ENCODE measurements at places on chromosomes 3 and 15.

GRCh38 chr3:71052716-71053115 is 530.8 kb downstream of the FOXP1 start:
- DNase-seq: no peak

DNA sequence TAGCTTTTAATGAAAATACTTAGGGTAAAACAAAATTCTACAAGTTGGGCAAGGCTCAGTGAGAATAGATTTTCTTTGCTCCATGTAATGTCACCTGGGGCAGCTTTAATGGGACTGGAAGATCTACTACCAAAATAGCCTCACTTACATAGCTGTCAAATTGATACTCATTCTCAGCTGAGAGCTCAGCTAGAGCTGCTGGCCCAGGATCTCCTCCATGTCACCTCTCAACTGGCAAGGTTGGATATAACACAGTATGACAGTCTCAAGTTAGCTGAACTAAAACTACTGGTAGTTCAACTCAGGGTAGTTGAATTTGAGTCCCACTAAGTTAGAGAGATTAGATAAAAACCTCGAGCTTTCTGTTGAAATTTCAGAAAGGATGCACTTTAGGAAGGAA is 218.5 kb upstream of the PLSCR5 start:
- no peak for DNase-seq

- DNase-seq: peak; percentile 71
These were observed 982 bp downstream of the TAGLN3 start for GRCh38 chr3:111999484-112000324.

DNA sequence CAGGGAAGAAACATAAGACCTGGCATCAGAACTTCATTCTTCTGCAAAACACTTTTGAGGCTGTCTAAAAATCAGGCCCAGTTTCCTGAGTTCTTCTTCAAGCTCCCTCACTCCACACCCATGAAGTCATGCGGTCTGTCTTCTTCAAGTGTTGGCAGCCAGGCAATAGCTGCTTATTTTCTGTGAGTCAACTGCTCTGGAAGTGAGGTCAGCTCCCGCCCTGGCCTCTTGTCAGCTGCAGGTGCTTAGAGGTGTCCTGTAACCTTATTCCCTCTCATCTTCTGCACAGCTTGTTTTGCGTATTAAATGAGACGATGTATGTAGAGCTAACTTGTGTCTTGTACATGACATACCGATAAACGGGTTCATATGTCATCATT is 226.1 kb downstream of the ADAMTS17 start:
- DNase-seq: no peak

GRCh38 chr15:48800811-48801455 is 9.9 kb downstream of the CEP152 start:
- DNase-seq: peak; percentile 6

DNA sequence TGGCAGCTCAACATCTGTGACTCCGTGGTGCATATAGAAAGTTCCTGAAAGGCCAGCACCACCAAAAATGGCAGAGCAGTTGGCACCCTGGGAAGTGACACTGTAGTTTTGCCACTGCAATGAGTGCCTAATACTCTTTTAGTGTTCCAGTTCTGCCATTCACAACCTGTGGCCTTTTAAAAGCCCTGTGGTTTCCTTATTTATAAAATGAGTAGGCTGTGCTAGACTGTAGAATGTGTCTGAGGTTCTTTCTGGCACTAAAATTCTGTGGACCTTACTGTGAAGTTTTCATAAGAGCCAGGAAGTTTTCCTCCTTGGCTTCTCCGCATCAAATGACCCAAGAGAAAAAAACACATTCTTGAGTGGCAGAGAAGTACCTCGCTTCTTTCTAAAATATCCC is 74.1 kb downstream of the MME start:
- DNase-seq: no peak

DNA sequence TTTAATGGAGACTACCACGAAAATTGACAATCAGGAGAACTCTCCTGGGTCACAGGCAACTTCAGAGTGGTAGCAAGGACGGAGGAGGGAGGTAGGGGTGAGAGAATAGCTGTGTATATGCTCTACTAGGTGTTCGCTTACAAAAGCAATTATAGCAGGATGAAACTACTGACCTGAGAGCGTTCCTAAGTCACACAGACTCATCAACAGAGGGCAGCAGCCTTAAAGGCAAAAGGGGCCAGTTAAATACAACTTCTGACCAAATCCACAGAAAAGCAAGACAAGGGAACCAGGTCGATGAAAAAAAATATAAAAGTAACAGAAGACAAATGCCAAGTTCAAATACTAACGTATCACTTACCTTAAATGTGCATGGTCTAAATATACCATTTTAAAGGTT is 894.6 kb downstream of the PLOD2 start:
- DNase-seq: no peak

DNA sequence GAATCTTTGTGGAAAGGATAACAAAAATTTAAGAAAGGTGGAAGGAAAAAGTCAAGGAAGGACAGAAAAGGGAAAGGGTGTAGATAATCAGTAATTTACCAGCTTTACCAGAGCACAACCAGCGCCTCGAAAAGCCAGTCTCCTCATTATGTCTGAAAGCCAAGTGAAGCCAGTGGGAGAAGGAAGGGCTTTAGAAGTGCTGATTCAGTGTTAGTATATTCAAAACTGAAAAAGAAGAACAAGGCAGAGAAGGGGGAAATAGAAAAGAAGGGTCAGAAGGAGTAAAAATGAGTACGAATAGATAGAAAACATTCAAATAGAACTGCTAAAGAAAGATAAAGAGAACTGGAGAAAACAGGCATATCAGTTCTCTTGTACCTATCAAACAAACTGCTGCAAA is 4.1 kb downstream of the PBRM1 start:
- DNase-seq: no peak

DNA sequence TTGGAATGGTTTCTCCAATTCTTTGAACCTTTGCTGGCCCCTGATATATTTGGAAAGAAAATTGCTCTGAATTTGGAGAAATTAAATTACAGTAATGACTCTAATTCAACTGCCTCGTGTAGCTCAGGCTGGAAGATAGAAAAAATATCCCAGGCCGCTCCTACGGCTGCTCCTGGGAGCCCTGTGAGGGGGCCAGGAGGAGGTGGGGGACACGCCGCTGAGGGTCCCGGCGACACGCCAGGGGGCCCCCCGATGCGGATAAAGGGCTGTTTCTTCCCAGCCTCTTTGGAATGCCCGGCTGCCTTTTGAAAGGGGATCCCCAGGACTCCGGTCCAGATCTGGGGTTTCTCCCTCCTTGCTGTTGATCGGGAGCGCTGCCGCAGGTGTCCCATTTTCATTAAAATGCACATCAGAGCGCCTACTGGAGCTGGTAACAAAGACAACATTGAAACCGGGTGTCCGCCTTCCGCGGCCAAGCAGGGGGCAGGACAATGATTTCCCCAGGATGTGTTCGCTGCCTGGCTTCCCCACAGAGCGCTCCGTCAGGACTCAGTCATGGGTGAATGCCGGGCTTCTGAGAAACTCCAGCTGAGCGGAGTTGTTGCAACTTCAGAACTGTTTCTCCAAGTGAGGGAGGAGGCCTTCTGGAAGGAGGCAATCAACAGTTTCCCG is 200.1 kb upstream of the KBTBD8 start:
- DNase-seq: peak; percentile 70

GRCh38 chr3:170690661-170690981 is 104.7 kb upstream of the SLC7A14 start:
- DNase-seq: no peak

DNA sequence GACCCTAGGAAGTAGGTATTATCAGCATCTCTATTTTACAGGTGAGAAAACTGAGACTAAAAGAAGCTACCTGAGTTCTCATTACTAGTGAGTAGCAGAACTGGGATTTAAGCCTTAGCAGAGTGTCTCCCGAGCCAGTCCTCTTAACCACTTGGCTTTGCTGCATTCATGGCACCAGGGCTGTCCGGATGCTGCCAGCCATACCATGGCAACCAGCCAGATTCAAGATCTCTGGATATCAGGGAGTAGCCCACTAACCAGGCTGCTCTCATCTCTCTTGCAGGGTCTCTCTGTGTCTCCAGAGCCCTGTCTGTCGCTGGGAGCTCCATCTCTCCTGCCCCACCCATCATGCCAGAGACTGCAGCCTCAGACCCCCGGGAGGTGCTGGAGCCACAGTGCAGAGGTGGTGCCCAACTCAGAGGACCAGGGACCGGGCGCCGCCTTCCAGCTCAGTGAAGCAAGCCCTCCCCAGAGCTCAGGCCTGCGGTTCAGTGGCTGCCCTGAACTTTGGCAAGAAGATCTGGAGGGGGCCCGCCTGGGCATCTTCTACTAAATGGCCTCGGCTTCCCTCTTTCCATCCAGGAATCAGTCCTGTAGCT is 1.7 kb downstream of the MESP2 start:
- DNase-seq: no peak

GRCh38 chr3:128226795-128227395 is 73.6 kb downstream of the EEFSEC start:
- peak; percentile 61 for DNase-seq

GRCh38 chr3:125123451-125124305 is 67.9 kb upstream of the HEG1 start:
- DNase-seq: no peak

GRCh38 chr15:69039516-69040225 is 25.2 kb downstream of the NOX5 start:
- no peak for DNase-seq

- no peak for DNase-seq
These were observed 6.2 kb downstream of the RAB8B start for GRCh38 chr15:63195569-63196015.

GRCh38 chr15:101444015-101444414 is 45.5 kb downstream of the PCSK6 start:
- no peak for DNase-seq

GRCh38 chr3:14812196-14812790 is 6.5 kb upstream of the FGD5 start:
- DNase-seq: no peak

DNA sequence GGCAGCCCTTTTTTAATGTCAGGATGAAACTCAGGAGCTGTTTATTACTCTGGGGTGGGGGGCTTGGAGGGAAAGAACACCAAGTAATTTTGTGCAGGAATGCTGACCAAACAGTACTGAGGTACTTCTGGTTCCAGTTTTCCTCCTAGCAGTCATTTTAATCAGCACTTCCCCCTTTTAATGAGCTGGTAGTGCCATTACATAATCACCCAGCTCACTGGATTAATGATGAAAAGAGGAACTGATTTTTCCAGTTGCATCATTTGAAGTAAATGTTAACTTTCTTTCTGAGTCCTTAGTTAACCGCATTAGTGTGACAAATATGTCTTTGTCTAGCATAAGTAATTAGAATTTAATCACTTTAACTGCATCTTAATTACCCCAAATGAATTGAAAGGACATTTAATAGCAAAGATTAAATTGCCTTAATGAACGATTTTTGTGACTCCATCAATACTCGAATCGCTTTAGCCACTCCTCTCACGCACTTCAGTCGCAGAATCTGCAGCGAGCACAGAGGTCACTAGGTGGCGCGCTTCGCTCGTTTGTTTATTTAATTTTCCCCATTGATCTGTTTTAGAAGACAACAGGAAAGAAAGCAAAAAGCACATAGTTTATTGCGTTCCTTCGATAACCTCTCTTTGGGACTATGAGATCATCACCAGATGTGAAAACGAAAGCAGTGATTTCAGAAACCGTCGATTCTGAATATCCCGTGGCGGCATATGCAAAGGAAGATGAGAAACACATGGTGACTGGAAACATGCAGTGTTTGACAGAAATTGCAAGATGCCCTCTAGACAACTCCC is 9.8 kb downstream of the ONECUT1 start:
- peak; percentile 90 for DNase-seq

All from retina (tissue), 1 donor.